ENCODE measurements at places on chromosomes 6 and 20. TPM values are rescaled to one million over a fixed set of nuclear protein-coding genes. Genes with fewer than 3 reads are reported as not detected.

Gene ZC2HC1B
- total RNA-seq, result not detected

DNA sequence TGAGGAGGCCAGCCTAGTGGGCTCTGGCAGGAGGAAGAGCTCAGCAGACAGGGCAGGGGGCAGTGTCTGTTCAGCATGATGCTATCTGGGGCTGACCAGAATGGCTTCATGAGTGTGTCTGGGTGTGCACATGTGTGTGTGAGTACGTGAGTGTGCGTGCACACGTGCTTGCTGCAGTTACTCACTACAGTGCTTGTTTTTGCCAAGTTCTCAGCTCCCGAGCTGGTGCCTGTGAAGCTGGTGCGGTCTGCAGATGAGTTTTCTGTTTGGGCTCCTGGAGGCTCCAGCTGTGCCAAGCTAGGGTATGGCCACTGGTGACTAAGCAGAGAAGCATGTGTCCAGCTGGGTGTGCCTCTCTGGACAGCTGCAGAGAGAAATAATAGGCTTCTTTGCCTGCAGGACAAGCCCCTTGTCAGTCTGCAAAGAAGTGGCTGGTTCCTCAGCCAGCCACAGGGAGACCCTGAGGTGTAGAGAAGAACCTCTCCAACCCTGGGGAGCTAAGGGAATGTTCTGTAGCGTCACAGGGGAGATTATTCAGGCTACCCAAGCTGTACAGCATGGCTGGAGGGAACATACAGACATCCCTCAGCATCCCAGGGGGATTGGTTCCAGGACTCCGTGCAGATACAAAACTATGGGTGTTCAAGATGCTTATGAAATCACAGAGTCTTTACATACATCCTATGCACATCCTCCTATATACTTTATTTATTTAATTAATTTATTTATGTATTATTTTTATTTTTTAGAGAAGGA lies 40.2 kb upstream of the FAM50B start:
- DNase-seq, result no peak

GRCh38 chr20:53774461-53775203 lies 181.0 kb upstream of the ZNF217 start:
- peak; percentile 63 for DNase-seq

DNA sequence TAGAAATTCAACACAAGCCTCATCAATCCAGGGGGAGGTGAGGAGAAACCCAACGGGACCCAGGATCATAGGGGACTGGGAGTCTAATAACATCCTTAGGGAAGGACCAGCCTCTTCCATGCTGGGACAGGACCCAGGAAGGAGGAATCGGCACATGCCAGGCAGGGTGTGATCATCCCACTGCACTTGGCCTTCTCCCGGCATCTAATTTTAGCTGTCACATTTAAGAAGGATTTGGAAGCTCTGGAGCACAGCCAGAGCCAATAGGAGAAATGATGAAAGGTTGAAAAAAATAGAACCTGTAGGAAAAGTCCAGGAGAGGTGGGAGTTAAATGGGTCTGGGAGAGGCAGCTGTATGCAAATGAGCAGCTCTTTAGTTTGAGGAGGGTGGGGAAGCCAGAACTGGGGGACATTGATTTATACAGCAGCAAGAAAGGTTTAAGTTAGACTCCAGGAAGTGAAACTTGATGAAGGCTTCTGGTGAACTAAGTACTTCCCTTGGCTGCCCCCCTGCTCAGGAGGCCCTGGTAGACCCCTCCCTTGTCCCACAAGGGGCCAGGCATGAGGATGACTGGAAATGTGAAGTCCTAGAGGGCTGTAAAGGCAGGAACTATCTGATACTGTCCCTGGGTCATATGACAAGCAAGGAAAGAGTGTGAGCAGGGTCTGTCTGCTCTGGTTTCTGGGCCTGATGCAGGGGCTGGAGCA lies 260.3 kb downstream of the LRFN2 start:
- no peak for DNase-seq

Gene KCNQ2
- 1.2 TPM for total RNA-seq

GRCh38 chr20:39986173-39986904 lies 702.7 kb downstream of the MAFB start:
- peak; percentile 61 for DNase-seq

DNA sequence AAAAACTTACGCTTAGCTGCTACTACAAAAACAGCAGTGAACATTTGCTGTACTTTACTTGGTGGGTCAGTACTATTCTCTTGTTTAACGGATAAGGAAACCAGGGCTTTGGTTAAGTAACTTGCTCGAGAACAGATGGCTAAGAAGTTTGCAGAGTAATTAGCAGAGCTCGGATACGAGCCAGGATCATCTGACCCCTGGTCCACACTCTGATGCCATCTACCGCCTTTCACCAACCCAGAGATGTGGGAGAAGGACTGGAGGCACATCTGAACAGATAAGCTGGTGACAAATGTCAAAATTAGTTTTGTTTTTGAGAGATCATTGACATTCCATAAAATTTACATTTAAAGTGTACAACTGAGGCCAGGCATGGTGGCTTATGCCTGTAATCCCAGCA lies 18.9 kb upstream of the RPL7L1 start:
- no peak for DNase-seq

- no peak for DNase-seq
Measured at GRCh38 chr20:17771206-17772004, 71.6 kb downstream of the BANF2 start.

DNA sequence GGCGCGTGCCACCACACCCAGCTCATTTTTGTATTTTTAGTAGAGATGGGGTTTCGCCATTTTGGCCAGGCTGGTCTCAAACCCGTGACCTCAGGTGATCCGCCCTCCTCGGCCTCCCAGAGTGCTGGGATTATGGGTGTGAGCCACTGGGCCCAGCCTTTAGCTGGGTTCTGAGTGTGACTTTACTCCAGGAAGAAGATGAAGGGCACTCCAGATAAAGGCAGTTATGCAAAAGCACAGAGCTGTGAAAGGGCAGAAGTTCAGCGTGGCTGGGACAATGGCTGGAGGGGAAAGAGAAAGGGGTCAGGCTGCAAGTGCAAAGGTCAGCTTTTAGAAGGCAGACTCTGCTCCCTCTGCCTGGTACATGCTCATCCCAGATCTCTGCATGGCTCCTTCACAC lies 39.7 kb downstream of the MAP3K5 start:
- DNase-seq, result no peak

Gene HCRTR2
- not detected for total RNA-seq

- DNase-seq, result no peak
Measured at GRCh38 chr20:41446456-41446855, 79.8 kb upstream of the EMILIN3 start.

DNA sequence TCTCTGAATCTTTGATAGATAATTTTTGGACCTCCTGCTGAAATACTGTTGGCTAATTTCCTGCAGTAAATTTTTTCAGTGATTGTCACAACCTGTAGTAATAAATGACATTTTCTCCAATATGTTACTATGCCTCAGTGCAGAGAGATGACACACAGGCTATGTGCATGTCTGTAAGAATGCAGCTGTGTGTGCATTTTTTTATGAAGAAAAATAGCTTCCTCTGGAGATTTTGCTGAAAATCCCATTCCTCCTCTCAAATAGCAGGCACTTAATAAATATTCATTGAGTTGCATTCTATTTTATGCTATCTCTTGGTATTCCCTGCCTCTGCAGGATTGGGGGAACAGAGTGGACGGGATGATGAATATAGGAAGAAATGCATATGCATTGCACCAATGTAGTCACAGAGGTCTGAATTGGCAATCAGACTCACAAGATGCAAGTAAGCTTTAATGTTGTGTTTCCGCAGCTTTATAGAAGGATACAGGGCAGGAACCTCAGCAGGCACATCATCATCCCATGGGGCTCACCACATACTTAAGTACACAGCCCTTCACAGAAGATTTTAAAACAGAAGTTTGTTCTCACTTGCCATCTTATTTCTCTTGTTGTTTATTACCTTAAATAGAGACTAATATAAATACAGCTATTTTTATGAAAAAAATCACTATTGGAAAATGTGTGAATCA lies 474.7 kb downstream of the EPM2A start:
- no peak for DNase-seq

Gene COL19A1
- 2.3 TPM for total RNA-seq

Gene LY6G5B
- 4.0 TPM for total RNA-seq

Gene RALY
- 47.2 TPM for total RNA-seq

Gene PLAGL1
- 139 TPM for total RNA-seq

DNA sequence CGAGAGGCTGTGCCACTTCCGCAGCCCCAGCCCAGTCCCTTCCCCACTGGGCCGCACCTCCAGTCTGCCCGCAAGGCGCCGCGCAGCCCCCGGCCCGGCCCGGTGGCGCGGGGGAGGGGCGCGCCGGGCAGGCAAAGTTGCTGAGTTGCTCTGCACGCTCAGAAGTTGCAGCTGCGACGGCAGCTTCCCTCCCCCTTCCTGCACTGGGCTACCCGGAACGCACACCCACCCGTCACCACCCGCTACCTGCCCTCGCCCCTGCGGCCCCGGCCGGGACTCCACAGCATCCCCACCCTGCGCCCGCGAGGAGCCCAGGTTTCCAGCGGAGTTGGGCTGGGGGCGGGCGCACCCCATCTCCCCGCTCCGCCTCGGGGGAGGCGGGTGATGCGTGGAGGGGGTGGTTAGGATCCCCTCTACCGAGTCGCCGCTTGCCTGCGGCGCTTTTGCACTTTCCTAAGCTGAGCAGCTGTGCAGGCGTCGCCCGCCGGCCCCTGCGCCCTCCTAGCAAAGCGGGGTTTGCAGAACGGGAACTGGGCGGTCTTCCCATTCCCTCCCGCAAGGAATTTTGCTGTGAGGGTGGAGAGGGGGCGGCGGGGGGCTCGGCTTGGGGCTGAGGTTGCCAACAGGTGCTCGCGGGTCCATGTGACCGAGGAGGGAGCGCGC lies 55.9 kb upstream of the RREB1 start:
- peak; percentile 32 for DNase-seq

- no peak for DNase-seq
Measured at GRCh38 chr20:20271271-20271670, 96.6 kb upstream of the INSM1 start.

DNA sequence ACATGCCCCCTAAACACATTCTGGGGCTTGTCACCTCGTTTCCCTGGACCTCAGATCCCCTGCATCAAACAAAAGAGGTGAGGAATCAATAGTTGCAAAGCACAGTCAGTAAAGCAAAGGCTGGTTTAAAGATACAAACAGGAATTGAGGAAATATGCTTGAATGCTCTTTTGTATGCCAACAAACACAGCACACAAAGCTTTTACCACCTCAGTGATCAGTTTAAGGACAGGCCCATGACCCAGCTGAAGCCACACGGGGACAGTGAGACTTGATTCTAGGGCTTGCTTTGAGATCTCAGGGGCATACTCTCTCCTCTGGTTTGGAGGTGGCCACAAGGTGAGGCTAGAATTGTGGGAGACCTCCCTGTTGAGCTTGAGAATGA lies 182.9 kb upstream of the CST7 start:
- DNase-seq, result no peak

Gene NTSR1
- total RNA-seq, result 0.10 TPM

GRCh38 chr6:145139140-145139850 lies 596.0 kb downstream of the EPM2A start:
- DNase-seq, result no peak

- DNase-seq, result no peak
Measured at GRCh38 chr6:96532399-96532798, 10.8 kb downstream of the UFL1 start.

DNA sequence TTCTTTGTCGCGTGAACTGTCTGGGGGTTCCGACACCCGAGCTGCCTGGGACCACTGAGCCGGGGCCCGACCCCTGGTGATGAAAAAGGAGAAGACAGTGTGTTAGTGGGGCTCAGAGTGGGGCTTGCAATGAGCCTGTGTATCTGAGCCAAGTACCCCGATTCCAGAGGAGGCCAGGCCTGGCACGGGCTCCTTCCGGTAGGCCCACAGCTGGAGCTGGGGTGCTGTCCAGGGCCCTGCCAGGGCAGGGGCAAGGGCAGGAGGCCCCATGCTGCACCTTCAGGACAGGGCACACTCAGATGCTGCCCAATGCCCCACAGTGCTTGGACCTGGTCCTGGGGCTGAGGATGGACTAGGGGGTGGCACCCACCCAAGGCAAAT lies 89.4 kb downstream of the TAF4 start:
- no peak for DNase-seq

- no peak for DNase-seq
Measured at GRCh38 chr20:40476461-40476860, 212.6 kb downstream of the MAFB start.

DNA sequence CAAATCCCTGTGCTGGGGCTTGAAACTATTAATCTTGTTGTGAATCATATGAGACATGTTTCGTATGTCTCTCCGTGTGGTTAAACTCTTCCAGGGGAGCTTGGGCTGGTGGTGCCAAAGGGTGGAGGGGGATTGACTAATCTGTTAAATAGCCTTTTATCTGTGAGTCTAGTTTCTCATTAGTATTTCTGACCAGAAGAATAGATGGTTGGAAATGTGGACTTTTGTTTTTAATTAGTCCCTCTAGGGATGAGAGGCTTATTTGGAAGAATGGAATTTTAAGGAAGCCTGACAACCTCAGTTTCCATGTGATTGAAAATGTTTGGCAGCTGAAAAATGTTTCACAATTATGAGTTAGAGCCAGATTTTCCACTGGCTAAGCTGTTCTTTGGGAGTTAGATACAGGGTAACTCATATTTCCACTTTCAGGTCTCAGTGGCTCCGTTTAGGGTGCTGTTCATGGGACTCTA lies 117.3 kb downstream of the BCKDHB start:
- DNase-seq, result peak; percentile 66

All from skin of body (tissue), 3 donors.